Activated CD4-positive, CD25-positive, alpha-beta regulatory T cell treated with anti-CD3 and anti-CD28 coated beads, Interleukin-2, amount 50 U/mL, for 72 hours (primary cell): ENCODE measurements at places on chromosomes 3 and 15.

DNA sequence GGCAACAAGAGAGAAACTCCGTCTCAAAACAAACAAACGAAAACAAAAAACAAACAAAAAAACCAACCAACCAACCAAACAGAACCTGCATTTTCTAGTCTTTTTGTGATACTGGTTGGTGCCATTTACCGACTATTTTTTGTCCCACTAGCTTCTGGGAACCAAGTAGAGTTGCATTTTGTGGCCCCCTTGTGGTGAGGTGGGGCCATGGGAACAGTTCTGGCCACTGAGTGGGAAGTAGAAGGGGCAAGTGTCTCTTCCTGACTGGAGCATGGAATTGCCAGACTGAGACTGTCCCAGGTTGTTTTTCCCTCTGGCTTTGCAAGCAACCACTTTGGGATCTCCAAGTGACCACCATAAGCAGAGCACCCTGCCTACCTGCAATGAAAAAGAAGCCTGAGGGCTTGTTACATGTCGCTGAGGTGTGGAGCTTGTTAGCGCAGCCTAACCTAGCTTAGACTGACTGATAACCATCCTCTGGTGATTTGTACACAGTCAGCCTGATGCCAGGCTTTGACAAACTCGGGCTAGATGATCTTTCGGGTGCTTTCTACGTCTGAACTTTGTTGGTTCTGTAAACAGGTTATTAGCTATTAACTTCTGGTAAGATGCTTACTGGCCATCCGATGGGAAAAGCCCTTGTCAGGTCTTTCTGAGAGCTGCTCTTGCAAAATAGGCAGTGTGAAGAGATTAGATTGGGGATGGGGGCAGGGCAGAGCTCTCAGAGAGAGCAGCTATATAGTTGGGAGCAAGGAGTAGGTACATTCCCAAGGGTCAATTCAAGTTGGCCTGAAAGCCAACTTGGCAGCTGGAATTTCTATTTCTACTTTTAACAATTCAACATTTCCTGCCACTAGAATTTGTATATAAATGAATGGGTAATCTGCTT lies 172.2 kb downstream of the SSR3 start:
- DNase-seq: no peak

DNA sequence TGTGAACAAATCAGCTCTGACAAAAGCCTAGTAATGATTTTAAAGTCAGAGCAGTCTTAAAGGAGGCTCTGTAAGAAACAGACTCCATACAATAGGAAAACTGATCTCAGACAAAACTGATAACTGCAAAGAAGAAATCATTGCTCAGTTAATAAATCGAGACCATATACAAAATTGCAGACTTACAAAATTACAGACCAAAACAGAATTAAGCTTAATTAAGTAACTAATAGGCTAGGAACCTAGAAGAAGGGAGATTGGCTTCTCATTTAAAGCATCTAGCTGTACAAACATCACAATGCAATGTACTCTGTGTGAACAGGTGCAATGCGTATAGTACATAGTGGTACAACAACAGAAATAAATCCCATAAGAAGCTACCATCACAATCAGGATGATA lies 46.3 kb downstream of the ZBTB20 start:
- DNase-seq: no peak

- no peak for DNase-seq
Measured at GRCh38 chr15:59996298-59997041, 7.6 kb upstream of the FOXB1 start.

- no peak for DNase-seq
Measured at GRCh38 chr15:44706946-44707636, 4.0 kb downstream of the PATL2 start.

GRCh38 chr3:86225461-86225860 lies 765.5 kb downstream of the VGLL3 start:
- no peak for DNase-seq

GRCh38 chr3:39812537-39812936 lies 3.1 kb downstream of the MYRIP start:
- no peak for DNase-seq

DNA sequence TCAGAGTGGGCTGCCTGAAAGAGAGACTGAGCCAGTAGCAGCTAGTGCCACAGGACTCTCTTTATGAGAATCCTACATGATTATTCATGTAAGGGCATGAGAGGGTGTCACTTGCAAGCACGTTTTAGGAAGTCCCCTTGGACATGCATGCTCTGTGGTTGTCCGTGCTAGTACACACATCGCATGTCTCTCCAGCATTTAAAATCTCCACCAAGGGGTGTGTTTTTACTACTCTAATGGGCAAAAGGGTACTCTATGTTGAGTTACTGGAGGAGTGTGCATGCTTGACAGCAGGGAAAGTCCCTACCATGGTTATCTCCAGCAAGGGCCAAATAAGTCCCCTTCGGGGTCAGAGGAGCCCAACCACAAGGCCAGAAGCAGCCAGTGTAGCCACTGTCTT lies 70.7 kb downstream of the DCLK3 start:
- DNase-seq: no peak

GRCh38 chr15:39904115-39904514 lies 16.0 kb downstream of the GPR176 start:
- DNase-seq: no peak

DNA sequence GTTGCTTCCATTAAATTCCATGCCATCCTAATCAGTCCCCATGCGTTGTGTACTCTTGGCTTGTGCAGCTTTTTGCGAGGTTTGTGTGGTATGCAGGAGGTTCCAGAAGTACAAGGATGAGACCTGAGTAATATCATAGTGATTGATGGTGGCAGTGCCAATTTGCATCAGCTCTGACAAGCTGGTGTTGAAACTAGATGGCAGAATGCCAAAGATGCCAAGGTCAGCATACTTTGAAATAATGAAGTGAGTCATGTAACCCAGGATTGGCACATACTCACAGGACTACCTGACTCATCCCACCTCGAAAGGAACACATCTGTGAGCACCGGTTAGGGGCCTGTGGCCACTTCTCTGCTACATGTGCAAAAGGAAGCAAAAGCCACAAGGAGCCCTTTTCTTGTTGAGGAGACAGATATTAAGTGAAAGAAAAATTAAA lies 14.3 kb downstream of the KAT2B start:
- peak; percentile 59 for DNase-seq

GRCh38 chr3:76643623-76644304 lies 396.1 kb upstream of the ROBO2 start:
- no peak for DNase-seq

- no peak for DNase-seq
Measured at GRCh38 chr3:131549340-131549739, 46.6 kb upstream of the MRPL3 start.

DNA sequence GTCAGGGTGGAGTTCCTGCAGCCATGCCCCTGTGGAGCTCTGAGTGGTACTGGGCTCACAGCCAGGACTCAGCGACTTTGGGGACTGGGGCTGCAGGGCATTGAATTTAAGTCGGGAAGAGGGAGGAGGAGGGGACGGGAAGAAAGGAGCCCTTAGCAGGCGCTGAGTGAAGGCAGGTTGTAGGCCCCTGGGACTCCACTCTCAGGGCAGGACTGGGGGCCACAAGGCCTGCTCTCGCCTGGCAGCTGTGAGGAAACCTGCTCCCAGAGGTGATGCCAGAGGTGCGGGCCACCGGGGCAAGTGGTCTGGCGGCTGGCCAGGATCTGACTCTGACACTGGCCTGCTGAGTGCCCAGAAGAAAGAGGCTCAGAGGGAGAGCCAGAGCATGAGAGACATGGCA lies 73.5 kb downstream of the EPHB3 start:
- DNase-seq: no peak

GRCh38 chr3:58116161-58116955 lies 94.4 kb downstream of the DNASE1L3 start:
- DNase-seq: peak; percentile 40

DNA sequence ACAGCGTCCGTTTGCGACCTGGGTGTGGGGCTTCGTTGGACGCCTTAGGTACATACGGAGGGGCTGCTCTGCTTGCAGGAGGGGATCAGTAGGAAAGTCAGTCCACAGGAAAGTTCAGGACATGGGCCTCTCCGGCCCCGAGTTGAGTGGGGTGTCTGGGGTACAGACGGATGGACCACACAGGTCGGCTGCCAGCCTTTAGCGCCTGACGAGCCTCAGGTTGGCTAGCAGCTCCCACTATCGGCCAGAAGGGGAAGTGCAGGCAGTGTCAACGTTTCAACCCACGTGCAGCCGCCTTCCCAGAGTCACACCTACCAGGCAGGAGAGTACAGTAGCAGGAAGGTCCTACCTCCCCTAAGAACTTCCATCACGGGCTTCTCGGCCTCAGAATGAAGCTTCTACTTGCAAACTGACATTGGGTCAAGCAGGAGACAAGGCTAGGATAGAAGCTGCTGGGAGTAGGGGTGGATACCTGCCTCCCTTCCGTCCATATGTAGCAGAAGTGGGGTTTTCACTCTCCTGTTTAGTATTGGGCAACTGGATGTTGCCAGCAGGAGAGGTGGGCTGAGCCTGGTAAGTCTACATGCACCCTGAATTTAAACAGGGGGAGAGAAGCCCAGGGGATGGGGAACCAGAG lies 1.8 kb upstream of the SCN5A start:
- DNase-seq: peak; percentile 69

DNA sequence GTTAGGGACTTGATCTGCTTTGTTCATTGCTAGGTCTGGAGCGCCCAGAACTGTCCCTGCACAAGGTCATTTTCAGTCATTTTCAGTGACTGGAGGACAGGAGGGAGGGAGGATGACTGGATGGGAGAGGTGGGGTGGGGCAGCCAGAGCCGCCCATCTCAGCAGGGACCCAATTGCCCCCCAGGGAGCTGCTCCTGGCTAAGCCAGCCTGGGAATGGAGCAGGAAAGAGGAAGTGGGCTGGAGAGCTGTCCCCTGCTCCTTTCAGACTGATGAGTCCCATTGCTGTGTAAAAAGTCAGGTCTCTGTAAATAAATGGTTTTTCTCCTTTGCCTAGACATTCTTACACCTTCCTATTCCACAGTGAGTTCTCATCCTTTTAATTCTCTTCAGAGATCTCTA lies 98.4 kb upstream of the RAD18 start:
- no peak for DNase-seq

- DNase-seq: no peak
Measured at GRCh38 chr3:59254433-59254832, 204.6 kb upstream of the CFAP20DC start.

DNA sequence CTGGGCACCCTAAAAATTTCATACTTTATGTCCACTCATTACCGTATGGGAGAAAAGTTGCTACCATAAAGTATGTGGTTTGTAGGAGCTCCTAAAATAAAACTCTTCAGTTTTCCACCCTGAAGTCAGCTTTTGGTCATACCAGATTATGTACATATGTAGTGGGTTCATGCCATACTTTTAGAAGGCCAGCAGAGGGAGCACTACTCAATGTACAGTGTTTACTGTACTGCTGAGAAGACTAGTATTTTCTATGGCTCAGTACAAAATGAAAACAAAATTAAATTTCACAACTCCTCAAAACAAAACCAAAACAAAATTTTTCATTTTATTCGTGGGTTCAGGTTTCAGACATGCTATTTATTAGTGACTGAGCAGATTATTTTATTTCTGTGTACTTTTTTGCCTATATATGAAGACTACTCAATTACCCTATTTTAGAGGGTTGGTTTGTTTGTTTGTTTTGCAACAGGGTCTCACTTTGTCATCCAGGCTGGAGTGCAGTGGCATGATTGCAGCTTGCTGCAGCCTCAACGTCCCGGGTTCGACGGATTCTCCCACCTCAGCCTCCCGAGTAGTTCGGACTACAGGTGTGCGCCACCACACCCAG lies 24.3 kb downstream of the NXPE3 start:
- DNase-seq: peak; percentile 37

- DNase-seq: no peak
Measured at GRCh38 chr3:50617911-50618481, 1.0 kb downstream of the MAPKAPK3 start.

DNA sequence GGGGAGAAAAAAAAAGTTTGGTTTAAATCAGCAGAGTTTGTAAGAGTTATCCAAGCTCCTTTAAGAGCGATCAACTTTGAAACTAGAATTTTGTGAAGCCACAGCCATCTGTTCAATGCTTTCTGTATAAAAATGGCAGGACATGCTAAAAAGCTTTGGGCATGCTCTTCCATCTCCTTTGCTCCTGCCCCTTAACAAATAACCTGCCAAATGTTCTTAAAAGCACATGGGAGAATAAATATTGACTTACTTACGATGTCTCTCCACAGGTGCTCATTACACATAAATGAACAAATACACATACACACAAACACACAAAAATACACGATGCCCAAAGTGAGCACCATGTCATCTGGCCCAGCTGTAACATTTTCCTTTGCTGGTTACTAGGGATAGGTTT lies 211.8 kb upstream of the DPH6 start:
- no peak for DNase-seq

GRCh38 chr3:177589911-177590381 lies 392.7 kb upstream of the TBL1XR1 start:
- no peak for DNase-seq

GRCh38 chr15:31147456-31147855 lies 45.9 kb upstream of the TRPM1 start:
- no peak for DNase-seq

DNA sequence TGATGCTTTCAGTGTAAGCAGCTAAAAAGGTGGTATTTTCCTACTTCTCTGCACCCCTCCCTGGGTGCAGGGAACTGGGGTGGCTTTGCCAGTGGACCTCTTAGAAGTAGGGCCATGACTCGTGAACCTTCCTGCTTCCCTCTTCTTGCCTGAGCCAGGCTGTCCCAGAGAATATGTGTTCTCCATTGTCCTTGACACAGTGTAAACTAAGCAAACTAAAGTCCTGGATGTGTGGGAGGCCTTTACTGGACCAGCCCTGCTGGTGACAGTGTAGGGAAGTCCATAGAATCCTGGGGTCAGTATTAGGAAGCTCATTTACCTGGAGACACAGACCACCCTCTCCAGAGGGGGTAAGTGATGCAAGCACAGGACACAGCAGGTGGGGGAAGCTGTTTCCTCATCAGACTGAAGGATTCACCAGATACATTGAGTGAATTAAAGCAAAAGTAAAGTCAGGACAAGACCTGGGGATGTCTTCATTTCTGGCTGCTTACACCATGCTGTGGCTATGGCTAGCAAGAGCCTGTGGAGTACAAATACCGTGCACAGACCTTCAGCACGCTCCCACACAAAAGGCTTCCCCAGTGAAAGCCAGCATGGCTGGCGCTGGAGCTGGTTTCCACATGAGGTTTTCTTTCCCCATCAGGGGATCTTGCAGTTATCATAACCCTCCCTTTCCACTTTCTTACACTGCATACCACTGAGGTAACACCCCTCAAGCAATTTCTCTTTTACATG lies 64.8 kb upstream of the LPP start:
- DNase-seq: no peak

DNA sequence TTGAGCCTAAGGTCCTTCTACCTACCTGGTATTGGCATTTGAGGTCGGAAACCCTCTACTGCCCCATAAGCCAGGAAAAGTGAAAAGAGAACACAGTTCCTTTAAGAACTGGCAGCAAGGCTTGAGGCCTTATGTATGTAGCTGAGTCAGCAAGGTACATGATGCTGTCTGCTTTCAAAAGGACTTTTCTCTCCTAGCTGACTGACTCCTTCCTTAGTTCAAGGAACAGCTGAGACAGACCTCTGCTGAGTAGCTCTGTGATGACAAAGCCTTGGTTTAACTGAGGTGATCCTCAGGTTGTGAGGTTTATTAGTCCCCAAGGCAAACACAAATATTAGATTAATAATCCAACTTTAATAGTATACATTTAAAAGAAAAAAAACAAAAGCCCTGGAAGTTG lies 45.8 kb downstream of the ADPGK start:
- no peak for DNase-seq
